Right lobe of liver (tissue), 6 donors: ENCODE measurements at places on chromosomes 1 and 21. TPM values are rescaled to one million over a fixed set of nuclear protein-coding genes. Genes with fewer than 3 reads are reported as not detected.

- DNase-seq = no peak
Observed at GRCh38 chr1:111466480-111466879, 7.3 kb upstream of the C1orf162 start.

GRCh38 chr1:111818081-111818480 is 62.4 kb downstream of the DDX20 start:
- no peak for DNase-seq

The RGS4 gene
- total RNA-seq = 3.0 TPM

DNA sequence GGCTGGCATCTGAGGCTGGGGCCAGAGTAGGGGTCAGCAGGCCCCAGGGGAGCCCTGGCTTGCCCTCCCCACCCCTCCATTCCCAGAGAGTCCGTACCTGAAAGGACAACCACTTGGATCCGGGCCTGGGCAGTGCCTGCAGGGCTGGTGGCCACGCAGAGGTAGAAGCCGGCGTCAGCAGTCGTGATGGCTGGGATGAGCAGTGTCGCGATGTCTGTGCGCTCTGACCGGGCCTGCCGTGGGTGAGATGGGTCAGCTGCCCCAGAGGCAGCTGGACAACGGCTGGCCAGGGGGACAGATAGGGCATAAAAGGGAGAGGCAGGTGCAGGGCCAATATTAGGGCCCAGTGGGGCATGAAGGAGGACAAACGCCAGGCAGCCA is 42.7 kb downstream of the LDLRAD2 start:
- no peak for DNase-seq

The TPM3 gene
- 143 TPM for total RNA-seq

- no peak for DNase-seq
Observed at GRCh38 chr21:34270411-34270810, 93.4 kb upstream of the KCNE2 start.

- no peak for DNase-seq
Observed at GRCh38 chr1:29920784-29921183, 684.5 kb downstream of the PTPRU start.

- no peak for DNase-seq
Observed at GRCh38 chr1:234535763-234536515, 57.0 kb upstream of the TARBP1 start.

- no peak for DNase-seq
Observed at GRCh38 chr1:177772386-177772960, 197.4 kb downstream of the SEC16B start.

DNA sequence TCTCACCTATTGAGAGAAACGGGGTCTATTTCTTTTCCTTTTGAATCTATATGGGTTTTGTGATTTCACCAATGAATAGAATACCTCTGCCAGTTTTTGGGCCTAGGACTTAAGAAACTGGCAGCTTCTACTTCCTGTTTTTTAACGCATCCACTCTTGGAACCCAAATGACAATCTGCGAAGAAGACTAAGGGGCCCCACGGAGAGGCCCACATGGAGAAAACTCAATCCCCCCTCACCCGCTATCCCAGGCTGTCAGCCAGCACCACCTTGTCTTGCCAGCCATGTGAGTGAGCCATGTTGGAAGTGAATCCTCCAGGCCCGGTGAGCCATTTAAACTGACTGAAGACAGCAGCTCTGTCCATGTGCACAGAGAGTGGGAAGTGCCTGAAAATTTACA is 3.6 kb upstream of the HENMT1 start:
- DNase-seq = no peak

The PIK3R3 gene
- total RNA-seq = 2.6 TPM
